ENCODE measurements at places on chromosomes 7 and 10.

- DNase-seq: no peak
Measured at GRCh38 chr10:132363921-132364593, 32.1 kb downstream of the LRRC27 start.

DNA sequence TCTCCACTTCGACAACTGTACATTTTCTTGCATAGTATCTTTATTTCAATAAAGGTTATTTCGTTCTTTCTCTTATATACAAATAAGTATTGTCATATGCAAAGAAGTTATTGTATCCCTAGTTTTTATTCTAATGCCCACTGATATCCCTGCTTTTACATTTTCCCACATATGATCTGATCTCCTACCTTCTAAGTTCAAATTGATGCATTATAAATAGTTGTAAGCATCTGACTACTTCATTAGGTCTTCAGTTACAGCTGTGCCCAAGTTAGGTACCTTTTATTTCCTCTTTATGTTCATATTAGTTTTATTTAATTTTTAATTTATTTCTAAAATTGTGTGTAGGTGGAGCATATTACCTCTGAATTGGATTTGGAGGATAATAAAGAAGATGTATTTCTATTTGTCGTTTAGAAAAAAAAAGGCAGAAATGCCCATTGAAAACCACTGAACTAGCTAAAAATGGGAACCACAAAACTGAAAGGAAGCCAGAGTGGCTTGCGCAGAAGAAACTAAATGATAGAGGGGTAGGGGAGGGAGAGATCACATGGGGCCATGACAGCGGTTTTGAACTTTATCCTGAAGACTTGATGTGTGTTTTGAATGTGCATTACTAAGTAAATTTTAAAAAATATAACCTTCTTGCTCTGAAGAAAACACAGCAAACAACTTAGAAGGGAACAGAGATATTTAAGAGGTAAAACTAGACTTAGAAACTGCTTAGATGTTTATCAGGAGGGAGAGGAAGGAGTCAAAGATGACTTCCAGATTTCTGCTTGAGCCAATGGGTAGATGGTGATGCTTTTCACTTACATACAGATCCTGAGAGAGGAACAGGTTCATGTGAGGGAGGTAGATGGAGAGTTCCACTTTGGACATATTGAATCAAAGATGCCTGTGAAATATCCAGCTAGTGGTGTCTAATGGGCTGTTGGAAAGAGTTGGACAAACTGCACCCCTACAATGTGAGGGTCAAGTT lies 9.3 kb upstream of the ZC3HAV1L start:
- DNase-seq: no peak

DNA sequence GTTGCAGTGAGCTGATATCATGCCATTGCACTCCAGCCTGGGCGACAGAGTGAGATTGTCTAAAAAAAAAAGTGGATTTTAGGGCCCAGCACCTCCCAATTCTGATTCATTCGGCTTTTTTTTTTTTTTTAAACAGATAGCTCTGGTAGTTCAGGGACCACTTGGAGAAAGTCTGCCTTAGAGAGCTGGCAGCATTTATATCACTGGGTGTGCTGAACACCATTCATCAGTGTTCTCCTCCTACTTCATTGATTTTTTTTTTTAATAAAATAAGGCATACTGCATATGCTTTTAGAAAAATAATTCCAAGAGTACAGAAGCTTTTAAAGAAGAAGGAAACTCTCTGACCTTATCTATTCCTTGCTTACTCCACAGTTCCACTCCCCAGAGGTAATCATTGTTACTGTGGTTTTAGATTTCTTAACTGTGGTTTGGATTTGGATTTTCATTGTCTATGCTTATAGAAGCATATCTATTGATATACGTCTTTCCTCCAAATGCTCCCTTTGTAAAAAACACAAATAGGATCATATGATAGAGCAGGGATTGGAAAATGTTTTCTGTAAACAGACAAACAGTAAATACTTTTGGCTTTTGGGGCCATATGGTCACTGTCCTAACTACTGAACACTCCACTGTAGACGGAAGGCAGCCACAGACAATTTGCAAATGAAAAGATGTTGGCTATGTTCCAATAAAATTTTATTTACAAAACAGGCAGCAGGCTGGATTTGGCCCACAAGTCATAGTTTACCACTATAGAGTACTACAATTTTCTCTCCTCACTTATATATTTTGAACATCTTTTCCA lies 21.1 kb upstream of the SAR1A start:
- DNase-seq: no peak

DNA sequence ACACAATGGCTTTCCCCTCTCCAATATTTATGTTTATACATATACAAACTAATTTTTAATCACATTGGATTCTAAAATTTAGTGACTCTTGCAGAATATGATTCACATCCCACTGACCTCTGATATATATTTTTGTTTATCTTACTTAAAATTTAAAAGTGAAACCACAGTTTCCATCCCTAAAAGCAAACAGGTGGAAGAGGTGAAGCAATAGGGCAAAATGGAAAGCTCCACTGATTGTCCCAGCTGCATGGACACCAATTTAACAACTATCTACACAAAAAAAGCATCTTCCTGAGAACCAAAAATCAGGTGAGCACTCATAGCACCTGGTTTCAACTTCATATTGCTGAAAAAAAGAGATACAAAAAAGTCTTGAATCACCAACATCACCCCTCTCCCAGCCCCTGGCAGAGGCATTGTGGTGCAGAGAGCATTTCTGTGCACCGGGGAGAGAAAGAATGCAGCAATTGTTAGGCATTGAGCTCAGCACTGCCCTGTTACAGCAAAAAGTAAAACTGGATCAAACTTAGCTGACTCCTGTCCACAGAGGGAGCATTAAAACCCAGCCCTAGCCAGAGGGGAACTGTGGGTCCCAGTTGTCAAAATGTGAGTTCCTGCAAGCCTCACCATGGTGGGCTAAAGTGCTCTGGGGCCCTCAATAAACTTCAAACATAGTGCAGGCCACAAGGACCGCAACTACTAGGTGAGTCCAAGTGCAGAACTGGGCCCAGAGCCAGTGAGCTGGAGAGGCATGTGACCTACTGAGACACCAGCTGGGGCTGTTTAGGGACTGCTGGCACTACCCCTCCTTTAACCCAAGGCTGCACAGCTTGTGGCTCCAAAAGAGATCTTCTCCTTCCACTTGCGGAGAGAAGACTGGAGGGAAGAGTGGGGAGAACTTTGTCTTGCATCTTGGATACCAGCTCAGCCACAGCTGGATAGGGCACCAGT lies 92.1 kb downstream of the SIRT1 start:
- no peak for DNase-seq

GRCh38 chr7:122269241-122269640 lies 35.3 kb downstream of the FEZF1 start:
- DNase-seq: no peak

- no peak for DNase-seq
Measured at GRCh38 chr7:136183981-136184380, 206.8 kb upstream of the MTPN start.

- DNase-seq: no peak
Measured at GRCh38 chr7:108603656-108604306, 34.1 kb downstream of the DNAJB9 start.

- DNase-seq: no peak
Measured at GRCh38 chr7:131537571-131537978, 18.9 kb downstream of the PODXL start.

- DNase-seq: no peak
Measured at GRCh38 chr10:70125918-70126552, 6.6 kb downstream of the AIFM2 start.

DNA sequence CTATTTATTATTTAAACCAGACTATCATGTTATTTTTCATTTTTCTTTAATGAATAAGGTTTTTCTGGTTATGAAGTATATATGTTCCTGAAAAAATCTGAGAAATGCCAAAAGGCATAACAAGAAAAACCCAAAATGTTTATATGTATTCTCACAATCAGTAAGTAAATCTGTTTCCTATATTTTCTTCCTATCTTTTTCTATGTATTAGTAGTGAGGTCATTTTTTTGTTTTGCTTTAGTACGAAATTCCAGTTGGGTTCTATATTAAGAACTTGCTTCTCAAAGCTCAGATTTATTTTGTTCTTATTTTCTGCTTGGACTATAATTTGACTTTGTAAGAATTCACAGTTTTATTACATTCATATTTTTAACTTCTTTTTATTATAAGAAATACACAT lies 287.5 kb upstream of the NFE2L3 start:
- no peak for DNase-seq

GRCh38 chr7:34759477-34760125 lies 101.6 kb downstream of the NPSR1 start:
- DNase-seq: no peak

GRCh38 chr10:15141136-15142054 lies 27.1 kb downstream of the NMT2 start:
- no peak for DNase-seq

DNA sequence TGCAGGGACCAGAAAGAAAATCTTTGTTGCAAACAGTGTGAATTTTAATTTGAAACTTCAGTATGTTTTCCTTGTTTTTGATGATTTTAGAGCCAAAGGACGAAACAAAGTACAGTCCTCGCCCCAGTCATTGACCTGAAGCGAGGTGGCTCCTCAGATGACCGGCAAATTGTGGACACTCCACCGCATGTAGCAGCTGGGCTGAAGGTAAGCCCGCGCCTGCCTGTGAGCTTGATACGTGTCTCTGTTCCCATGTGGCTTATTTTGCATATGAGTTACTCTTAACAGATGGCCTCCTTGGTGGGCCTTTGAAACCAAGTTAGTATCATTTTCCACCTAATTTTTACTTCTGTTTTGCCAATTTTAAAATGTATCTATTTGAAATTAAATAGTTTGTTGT lies 12.3 kb downstream of the RBM17 start:
- DNase-seq: no peak

- no peak for DNase-seq
Measured at GRCh38 chr7:74070619-74070921, 13.0 kb upstream of the LIMK1 start.

DNA sequence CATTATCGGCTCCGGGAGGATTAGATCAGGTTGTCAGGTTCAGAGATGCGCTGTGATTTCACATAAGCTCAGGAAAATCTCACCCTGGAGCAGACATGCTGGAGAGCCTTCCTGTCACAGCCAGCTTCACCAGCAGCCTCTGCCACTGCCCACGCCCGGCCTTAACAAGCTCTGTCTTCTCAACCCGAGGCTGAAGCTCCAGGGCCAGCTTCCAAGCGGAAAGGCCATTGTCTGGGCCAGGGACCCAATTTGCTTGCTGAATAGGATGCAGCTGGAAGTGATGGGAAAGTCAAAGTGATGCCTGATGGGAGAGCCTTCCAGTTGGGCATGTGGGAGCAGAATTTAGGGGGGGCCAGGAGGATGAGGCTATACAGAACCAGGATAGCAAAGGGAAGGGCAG lies 36.3 kb downstream of the C10orf105 start:
- no peak for DNase-seq

GRCh38 chr7:139482662-139483466 lies 609 bp downstream of the KLRG2 start:
- DNase-seq: no peak

DNA sequence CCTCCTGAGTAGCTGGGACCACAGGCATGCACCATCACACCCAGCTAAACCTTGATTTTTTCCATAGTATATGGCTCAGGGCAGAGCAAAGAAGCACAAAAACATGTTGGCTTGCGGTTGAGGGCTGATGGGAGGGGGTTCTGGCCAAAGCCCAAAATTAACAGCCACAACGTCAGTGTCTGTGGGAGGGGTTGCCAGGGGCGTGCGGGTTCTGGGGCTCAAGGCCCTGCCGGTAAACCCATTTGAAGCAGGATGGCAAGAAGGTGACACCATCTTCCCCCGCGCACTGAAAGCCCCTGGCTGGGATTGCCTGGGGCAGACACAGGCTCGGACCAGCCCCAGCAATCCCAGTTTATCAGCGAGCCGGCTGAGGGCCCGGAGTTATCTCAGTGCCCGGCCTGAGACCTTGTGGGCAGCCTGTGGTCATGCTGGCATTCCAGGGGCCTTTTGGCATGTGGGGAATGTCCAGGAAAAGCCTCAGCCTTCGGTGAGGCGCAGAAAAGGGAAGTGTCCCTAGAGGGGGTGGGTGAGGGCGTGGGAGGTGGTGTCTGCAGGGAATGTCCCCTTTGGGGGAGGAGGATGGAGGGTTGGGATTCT lies 167.7 kb upstream of the TNRC18 start:
- DNase-seq: no peak

GRCh38 chr7:85711894-85712293 lies 525.0 kb upstream of the SEMA3D start:
- no peak for DNase-seq

- DNase-seq: no peak
Measured at GRCh38 chr7:17408245-17408903, 109.9 kb downstream of the AHR start.

DNA sequence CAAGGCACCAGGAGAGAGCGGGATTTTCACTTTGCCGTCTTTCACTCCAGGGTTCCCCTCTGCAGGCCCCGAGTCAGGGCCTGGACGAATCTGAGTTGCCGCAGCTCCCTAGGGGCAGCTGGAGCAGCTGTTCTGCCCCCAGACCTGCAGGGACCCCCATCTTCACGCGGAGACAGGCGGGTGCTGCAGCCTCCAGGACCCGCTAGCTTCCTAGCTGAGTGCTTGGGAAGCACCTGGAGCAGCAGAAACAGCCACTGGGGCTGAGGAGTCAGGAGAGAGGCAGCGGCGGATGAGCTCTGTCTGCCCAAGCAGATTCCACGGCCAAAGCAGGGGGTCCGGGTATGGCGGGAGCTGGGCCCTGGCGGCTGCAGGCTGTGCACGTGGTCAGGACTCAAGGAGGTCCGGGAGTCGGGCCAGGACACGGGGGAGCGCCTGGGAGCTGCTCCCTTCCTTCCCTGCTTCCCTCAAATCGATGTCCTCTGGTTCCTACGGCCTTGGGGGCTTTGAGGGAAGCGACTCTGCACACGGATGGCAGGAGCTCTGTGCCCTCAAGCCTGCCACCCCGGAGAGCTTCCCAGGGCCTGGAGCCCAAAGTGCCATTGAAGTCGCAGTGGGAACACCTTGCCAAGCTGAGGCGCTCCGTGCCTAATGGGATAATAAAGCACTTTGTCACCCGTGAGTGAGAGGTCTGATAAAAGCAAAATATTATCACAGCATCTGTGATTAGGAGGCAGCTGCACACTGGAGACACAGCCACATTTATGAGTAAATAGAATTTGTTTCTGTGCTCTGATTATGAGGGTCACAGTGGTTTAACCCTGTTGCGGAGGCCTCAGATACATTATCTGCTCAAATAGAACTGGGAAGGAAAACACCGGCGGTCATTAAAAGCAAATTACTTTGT lies 17.2 kb downstream of the MNX1 start:
- DNase-seq: no peak

DNA sequence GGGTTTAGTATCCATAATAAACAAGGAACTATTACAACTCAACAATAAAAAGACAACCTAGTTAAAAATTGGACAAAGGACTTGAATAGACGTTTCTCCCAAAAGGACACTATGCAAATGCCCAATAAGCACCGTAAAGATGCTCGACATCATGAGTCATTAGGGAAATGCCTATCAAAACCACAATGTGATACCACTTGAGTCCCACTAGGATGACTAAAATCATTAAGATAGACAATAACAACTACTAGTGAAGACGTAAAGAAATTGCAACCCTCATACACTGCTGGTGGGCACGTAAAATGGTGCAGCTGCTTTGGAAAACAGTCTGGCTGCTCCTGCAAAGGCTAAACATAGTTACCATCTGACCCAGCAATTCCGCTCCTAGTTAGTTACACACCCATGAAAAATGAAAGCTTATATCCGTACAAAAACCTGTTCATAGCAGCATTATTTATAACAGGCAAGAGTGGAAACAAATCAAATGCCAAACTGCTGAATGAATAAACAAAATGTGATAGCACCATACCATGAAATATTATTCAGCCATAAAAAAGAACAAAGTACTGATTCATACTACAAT lies 17.3 kb downstream of the CCDC3 start:
- DNase-seq: no peak

- DNase-seq: no peak
Measured at GRCh38 chr10:103598654-103599115, 105.2 kb downstream of the NEURL1 start.

All from stimulated activated CD8-positive, alpha-beta memory T cell treated with anti-CD3 and anti-CD28 coated beads, Interleukin-2, amount 100 ng/mL, for 1 hour (primary cell).